ENCODE measurements at places on chromosomes 4 and X. TPM values are rescaled to one million over a fixed set of nuclear protein-coding genes. Genes with fewer than 3 reads are reported as not detected.

DNA sequence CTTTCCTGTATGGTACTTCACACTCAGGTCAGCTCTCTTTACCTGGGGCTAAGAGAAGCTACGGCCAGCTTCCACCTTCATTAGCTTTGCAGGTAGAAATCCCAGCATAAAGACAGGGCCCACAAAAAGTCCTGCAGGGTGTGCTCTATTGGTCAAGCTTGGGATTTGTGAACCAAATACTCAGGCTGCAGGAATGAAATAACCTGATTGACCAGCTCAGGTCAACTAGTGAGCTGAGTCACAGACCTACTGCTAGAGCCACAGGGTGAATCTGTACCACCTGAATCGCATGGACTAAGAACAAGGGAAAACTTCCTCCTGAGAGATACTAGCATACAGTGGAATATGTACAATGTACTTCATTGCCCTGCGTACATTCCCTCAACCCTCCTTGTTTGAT is 172.2 kb downstream of the HHIP start:
- H3K27me3 ChIP-seq, result no peaks in the 10 kb centered on the region
- H3K27ac ChIP-seq, result no peak overlapping the region
- H3K36me3 ChIP-seq, result no peaks in the 10 kb centered on the region
- H3K4me3 ChIP-seq, result no peak overlapping the region
- H3K4me1 ChIP-seq, result no peaks in the 10 kb centered on the region

- DNase-seq, result no peak
- H3K4me1 ChIP-seq, result peaks cover 5% of the 10 kb centered on the region
- H3K36me3 ChIP-seq, result no peaks in the 10 kb centered on the region
- no peak overlapping the region for H3K27ac ChIP-seq
- no peak overlapping the region for H3K4me3 ChIP-seq
Observed at GRCh38 chr4:169823685-169824084, 65.9 kb upstream of the HPF1 start.

GRCh38 chr4:27594922-27595321 is 734.3 kb downstream of the STIM2 start:
- H3K27ac ChIP-seq, result no peak overlapping the region
- H3K4me1 ChIP-seq, result no peaks in the 10 kb centered on the region
- no peak for DNase-seq
- H3K36me3 ChIP-seq, result no peaks in the 10 kb centered on the region
- H3K4me3 ChIP-seq, result no peak overlapping the region
- no peaks in the 10 kb centered on the region for H3K27me3 ChIP-seq

GRCh38 chrX:153551135-153551534 is 33.7 kb downstream of the ATP2B3 start:
- no peaks in the 10 kb centered on the region for H3K4me1 ChIP-seq
- no peak for DNase-seq
- no peak overlapping the region for H3K4me3 ChIP-seq
- no peaks in the 10 kb centered on the region for H3K27me3 ChIP-seq
- H3K27ac ChIP-seq, result no peak overlapping the region
- H3K36me3 ChIP-seq, result no peaks in the 10 kb centered on the region

DNA sequence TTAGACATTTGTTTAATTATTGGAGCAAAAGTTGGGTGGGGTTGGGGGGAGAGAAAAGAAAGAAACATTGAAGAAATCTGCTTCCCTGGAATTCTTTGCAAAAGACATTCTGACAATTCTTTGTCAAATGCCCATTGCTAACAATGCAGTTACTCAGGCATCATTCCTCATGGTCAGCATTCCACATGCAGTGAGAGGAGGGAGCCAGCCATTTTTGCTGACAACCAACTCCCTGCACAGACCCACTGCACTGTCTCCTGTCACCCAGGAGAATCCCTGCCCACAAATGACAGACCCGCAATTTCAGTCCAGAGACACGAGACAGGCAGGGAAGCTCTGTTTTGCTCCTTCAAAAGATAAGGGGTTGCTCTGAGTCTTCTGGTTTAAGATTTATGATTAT is 985.1 kb upstream of the SLIT2 start:
- no peaks in the 10 kb centered on the region for H3K4me1 ChIP-seq
- no peak overlapping the region for H3K27ac ChIP-seq
- no peaks in the 10 kb centered on the region for H3K36me3 ChIP-seq
- no peak overlapping the region for H3K4me3 ChIP-seq
- no peak for DNase-seq

- DNase-seq, result no peak
- H3K27me3 ChIP-seq, result no peaks in the 10 kb centered on the region
- H3K36me3 ChIP-seq, result no peaks in the 10 kb centered on the region
- peaks cover 40% of the 10 kb centered on the region for H3K4me1 ChIP-seq
- H3K4me3 ChIP-seq, result no peak overlapping the region
Observed at GRCh38 chr4:47530801-47531200, 45.7 kb downstream of the ATP10D start.

DNA sequence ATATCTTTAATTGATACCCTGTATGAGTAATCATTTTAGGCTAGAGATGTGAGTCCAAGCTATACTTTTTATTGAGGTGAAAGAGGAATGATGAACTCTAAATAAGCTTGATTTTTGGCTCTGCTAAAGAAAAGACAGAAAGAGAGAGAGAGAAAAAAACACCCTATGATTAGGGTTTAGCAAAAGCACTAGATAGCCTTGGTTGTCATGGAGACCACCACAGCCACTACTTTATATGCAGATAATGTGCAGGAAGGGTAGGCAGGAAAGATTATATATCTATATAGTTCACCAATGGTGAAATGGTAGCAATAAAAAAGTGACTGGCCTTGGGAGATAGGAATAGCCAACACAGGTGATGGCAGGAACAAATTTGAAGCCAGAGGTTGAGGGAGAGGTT is 69.9 kb upstream of the CAMK2D start:
- H3K27me3 ChIP-seq, result no peaks in the 10 kb centered on the region
- no peak overlapping the region for H3K27ac ChIP-seq
- H3K4me1 ChIP-seq, result no peaks in the 10 kb centered on the region
- no peaks in the 10 kb centered on the region for H3K36me3 ChIP-seq
- no peak for DNase-seq
- H3K4me3 ChIP-seq, result no peak overlapping the region

DNA sequence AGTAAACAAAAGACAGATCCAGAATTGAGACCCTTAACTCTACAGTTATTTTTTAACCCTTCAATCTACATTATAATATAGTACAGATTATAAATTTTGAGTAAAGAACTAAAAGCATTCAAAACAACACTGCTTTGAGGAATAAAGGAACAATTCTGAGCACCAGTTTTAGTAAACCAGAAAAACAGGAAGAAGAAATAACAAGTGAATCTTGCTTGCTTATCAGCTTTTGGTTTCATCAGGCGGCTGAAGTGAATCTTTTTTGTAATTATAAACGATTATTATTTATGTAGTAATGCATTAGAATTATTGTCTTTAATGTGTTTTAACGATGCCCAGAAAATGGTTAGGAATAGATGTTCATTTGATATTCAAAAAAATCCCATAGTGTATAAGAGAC is 305.4 kb downstream of the ARAP2 start:
- no peak overlapping the region for H3K27ac ChIP-seq
- no peak overlapping the region for H3K4me3 ChIP-seq
- no peaks in the 10 kb centered on the region for H3K36me3 ChIP-seq
- DNase-seq, result no peak
- no peaks in the 10 kb centered on the region for H3K27me3 ChIP-seq
- no peaks in the 10 kb centered on the region for H3K4me1 ChIP-seq

GRCh38 chr4:2925496-2925895 is 37.7 kb downstream of the NOP14 start:
- H3K36me3 ChIP-seq, result peaks cover 28% of the 10 kb centered on the region
- H3K4me1 ChIP-seq, result peaks cover 14% of the 10 kb centered on the region
- DNase-seq, result no peak
- no peak overlapping the region for H3K4me3 ChIP-seq
- H3K27ac ChIP-seq, result no peak overlapping the region

DNA sequence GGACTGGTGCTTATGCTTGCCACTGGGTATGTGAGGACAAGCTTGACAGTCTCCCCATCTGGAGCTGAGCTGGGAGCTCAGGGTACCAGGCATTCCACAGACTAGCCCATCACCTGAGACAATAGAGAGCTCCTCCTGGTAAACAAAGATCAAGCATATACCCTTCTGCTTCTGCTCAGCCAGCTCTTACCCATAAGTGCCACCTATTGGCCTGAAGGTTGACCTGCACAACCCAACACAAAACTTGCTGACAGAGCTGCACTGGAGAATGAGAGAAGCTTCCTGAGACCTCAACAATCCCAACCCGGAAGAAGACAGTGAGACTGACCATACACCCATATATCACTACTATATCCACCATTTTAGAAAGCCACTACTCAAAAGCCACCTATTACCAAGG is 1049.2 kb upstream of the INTU start:
- H3K4me3 ChIP-seq, result no peak overlapping the region
- H3K27me3 ChIP-seq, result no peaks in the 10 kb centered on the region
- H3K27ac ChIP-seq, result no peak overlapping the region
- H3K4me1 ChIP-seq, result no peaks in the 10 kb centered on the region
- H3K36me3 ChIP-seq, result no peaks in the 10 kb centered on the region

DNA sequence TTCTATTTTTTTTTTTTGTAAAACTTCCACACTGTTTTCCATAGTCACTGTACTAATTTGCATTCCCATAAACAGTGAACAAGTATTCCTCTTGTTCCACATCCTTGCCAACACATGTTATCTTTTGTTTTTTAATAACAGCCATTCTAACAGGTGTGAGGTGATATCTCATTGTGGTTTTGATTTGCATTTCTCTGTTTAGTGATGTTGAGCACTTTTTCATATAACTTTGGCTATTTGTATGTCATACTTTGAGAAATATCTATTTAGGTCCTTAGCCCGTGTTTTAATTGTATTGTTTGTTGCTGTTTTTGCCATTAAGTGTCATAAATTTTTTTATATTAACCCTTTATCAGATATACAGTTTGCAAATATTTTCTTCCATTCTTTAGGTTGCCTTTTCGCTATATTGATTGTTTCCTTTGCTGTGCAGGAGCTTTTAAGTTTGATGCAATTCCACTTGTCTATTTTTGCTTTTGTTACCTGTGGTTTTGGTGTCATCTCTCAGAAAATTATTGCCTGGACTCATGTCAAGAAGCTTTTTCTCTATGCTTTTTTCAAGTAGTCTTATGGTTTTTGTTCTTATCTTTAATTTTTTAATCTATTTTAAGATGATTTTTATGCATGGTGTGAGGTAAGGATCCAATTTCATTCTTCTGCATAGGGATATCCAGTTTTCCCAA is 27.9 kb upstream of the NDNF start:
- no peaks in the 10 kb centered on the region for H3K36me3 ChIP-seq
- H3K27me3 ChIP-seq, result no peaks in the 10 kb centered on the region
- H3K4me3 ChIP-seq, result no peak overlapping the region
- no peak overlapping the region for H3K27ac ChIP-seq

DNA sequence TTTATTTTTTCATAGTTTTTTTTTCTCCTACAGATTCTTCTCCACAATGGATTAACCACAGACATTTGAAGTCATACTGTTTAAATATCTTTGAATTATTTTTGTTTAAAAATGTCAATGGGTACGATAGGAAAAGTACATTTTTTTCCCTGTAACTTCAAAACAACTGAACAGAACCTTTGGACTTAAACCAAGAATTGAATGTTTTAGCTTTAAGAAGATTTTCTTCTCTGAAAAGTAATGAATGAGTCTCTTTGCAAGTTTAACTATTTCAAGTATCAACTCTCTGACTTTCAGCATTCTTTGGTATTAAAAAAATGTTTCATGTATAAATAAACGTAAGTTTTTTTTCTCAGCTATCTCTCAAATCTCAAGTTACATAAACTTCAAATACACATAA is 364.3 kb downstream of the FBXO8 start:
- H3K4me1 ChIP-seq, result no peaks in the 10 kb centered on the region
- DNase-seq, result no peak
- no peak overlapping the region for H3K27ac ChIP-seq
- no peak overlapping the region for H3K4me3 ChIP-seq
- H3K27me3 ChIP-seq, result no peaks in the 10 kb centered on the region

- no peak overlapping the region for H3K4me3 ChIP-seq
- H3K4me1 ChIP-seq, result no peaks in the 10 kb centered on the region
- H3K27ac ChIP-seq, result no peak overlapping the region
- peaks cover 23% of the 10 kb centered on the region for H3K36me3 ChIP-seq
Observed at GRCh38 chr4:148077581-148077980, 345.7 kb downstream of the ARHGAP10 start.

DNA sequence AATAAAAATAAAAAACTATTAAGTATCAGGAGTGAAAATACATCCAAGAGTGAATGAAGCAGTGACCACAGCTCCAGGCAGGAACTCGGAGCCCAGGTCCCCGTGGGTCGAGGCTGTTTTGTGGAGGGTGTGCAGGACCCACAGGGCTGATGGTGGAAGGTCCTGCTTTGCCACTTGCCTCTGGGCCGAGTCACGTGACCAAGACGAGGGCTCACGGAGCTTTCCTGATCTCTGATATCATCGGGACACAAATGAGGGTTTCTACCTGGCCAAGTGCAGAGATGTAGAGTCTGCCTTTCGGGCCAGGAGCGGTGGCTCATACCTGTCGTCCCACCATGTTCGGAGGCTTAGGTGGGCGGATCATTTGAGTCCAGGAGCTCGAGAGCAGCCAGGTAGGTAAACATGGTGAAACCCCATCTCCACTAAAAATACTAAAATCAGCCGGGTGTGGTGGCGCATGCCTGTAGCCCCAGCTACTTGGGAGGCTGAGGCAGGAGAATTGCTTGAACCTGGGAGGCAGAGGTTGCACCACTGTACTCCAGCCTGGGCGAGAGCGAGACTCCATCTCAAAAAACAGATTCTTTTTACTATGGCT is 7.2 kb downstream of the SLC25A6 start:
- H3K27me3 ChIP-seq, result no peaks in the 10 kb centered on the region
- H3K4me1 ChIP-seq, result peaks cover 18% of the 10 kb centered on the region
- H3K36me3 ChIP-seq, result peaks cover 65% of the 10 kb centered on the region

GRCh38 chr4:15956179-15956850 is 6.7 kb downstream of the FGFBP2 start:
- DNase-seq, result peak; percentile 69
- H3K36me3 ChIP-seq, result no peaks in the 10 kb centered on the region
- H3K4me3 ChIP-seq, result no peak overlapping the region
- H3K4me1 ChIP-seq, result no peaks in the 10 kb centered on the region
- H3K27ac ChIP-seq, result no peak overlapping the region
- H3K27me3 ChIP-seq, result no peaks in the 10 kb centered on the region

- no peak overlapping the region for H3K27ac ChIP-seq
- no peaks in the 10 kb centered on the region for H3K27me3 ChIP-seq
- DNase-seq, result no peak
- H3K4me3 ChIP-seq, result no peak overlapping the region
- no peaks in the 10 kb centered on the region for H3K36me3 ChIP-seq
- H3K4me1 ChIP-seq, result peaks cover 21% of the 10 kb centered on the region
Observed at GRCh38 chrX:19735244-19735643, 152.2 kb downstream of the SH3KBP1 start.

The UGT8 gene
- 0.13 TPM for total RNA-seq

The ASMT gene
- 0.32 TPM for total RNA-seq

The RBM47 gene
- total RNA-seq, result 1.9 TPM

The RRH gene
- total RNA-seq, result not detected

The XPNPEP2 gene
- 0.13 TPM for total RNA-seq

The TFE3 gene
- total RNA-seq, result 30.1 TPM

The FRAS1 gene
- 0.02 TPM for total RNA-seq

The SPOCK3 gene
- total RNA-seq, result not detected

The UGT2B10 gene
- not detected for total RNA-seq

The DCUN1D4 gene
- 29.5 TPM for total RNA-seq

The AMER1 gene
- total RNA-seq, result 4.9 TPM

Data from naive thymus-derived CD4-positive, alpha-beta T cell (primary cell).